Stimulated activated CD4-positive, alpha-beta T cell treated with anti-CD3 and anti-CD28 coated beads, Interleukin-1b, Interleukin-23, amount 100 ng/mL, for 1 hour (primary cell): ENCODE measurements at places on chromosomes 4 and X.

DNA sequence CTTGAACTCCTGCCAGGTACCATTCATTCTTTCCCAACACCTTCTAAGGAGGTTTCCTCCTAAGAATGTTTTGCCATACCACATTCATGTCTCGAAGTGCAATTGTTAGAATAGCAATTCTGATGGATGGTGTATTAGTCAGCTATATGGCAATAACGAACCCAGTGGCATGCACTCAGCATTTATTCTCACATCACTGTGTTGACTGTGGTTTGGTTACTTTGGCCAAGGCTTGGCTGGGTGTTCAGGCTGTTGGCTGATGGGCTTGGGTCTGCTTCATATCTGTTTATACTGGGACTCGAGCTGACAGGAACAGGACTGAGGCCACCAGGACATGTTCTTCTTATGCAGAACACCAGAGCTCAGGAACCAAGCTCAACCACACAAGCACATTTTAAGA is 31.7 kb downstream of the PSAPL1 start:
- DNase-seq = no peak

DNA sequence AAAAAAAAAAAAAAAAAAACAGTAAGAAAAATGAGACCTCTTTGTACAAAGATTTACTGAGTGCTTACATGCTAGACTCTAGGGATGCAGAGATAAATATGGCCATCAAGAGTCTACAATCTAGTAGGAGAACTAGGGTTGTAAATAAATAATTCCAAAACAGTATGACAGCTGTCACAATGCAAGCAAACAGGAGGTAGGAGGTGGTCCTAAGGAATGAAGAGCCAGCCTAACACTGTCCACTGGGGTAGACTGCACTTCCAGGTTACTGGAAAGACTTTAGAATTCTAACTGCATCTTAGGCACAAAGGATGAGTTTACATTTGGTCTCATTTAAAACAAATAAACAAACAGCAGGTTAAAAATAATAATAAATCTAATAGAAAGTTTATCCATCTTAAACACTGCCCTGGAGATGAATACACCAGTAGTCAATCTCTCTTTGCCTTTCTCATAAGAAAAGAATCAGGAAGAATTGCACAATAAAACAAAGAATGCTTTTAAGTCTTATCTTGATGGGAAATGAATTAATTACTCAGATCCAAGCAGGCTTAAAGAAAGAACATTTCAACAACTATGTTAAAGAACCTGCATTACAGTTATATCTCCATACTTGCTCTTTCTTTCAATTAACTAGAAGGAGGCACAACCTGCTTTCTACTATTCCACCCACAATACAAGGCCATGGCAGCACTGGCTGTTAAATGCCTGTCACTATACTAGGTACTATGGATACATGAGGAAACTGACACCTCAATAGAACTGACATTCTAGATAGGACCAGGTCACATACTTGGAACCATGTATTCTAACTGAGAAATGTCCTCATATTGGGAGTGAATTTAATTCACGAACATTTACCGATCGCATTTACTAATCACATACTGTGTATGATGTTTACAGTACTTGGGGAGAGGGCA is 12.7 kb downstream of the ADGRA3 start:
- no peak for DNase-seq

- DNase-seq = no peak
These were observed 1.1 kb downstream of the MAML3 start for GRCh38 chr4:140152751-140153418.

DNA sequence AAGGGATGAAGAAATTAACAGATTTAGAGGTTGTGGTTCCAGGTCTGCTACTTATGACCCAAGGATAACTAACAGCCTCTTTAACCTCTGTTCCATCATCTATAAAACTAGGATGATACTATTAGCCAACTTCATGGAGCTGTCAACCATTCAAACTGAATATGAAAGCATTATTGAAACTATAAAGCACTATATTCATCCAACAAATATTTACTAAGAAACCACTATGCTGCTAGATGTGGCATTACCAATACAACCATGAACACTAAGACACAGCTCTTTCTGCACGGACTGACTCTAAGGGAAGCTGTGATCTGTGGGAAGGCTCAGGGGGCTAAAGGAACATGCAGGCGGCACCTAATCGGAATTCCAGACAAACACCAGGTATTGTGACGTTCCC is 66.0 kb downstream of the APBB2 start:
- no peak for DNase-seq

DNA sequence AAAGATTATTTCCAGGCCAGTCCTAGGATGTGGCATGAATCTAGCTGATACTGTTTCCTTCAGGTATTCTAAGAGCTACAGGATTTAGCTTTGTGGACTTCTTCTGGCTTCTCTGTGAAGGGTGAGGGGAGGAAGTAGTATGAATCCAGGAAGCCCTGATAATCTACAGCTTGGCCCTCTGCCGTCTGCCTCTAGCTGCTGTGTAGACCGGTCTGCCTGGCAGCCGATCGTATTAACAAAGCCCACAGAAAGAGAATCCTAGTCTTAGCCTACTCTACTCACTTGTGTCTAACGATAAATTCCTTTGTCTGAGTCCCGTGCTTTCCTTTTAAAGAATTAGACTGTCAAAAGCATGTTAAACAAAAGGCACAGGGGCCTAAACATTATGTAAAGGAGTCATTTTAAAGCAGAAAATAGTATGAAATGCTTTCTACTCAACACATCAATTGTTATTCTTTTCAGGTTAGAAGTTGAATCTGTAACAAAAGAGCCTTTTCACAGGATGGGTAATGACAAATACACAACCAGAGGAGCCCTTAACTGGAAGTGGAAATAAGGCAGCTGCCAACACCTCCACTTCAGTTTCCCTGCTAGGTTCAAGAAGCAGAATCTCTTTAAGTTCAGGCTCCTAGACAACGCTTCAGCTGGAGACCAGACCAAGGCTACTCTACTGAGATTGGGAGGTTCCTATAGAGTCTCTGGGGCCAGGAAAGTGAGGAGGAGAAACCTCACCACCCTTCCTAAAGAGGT is 48.9 kb upstream of the UCP1 start:
- DNase-seq = no peak
